ENCODE measurements at places on chromosomes 3 and 15.

DNA sequence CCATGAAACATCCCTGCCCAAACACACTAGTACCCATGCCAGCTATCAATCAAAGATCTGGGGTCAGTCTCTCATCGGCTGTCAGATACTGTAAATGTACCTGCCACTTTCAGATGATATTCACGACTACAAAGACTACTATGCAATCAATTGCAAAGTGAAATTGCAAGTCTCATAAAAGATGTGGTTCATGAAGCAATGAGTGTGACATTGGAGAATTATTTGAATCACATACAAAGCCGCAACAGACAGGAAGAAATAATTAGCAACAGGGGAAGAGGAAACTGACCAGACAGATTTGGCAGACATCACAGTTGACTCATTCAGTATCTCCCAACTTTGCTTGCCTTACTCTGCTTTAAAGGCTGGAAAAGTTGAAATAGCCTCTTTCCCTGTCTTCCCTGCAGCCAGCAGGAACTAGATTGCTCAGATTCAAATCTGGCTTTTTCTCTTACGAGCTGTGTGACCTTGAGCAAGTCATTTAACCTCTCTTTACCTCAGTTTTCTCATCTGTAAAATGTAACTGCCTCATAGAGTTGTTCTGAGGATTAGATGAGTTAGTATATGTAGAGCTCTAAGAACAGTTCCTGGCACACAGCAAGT lies 95.7 kb upstream of the C3orf80 start:
- no peak for DNase-seq

DNA sequence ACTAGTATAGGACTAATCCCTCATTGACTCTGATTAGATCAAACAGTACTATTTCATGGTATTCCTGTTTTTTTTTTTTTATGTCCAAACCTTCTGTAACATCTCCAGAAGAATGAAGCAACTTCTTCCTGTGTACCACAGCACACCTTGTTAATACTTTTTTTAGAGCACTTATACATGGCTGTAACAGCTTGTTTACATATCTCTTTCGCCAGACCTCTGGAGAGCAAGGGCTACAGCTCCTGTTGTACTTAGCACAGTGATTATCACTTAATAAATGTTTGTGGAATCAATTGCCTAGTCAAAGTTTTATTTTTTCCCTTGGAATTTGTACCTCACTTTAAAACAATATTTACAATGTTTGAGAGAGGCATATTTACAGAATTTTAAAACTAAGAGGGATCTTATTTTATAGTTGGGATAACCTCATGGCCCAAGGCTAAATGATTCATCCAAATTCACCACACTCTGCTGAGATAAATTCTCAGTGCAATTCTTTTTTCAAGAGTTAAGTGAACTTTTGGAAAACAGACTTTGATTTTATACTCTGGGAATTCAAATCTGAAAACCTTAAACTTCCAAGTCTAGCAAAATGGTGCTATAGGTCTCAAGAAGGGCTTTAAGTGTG lies 9.2 kb upstream of the GATM start:
- DNase-seq = no peak

- DNase-seq = no peak
These were observed 23.2 kb downstream of the NRG4 start for GRCh38 chr15:75989045-75989444.

- DNase-seq = no peak
These were observed 8.0 kb downstream of the MUC13 start for GRCh38 chr3:124926426-124927101.

GRCh38 chr3:190577225-190577624 lies 63.3 kb downstream of the IL1RAP start:
- DNase-seq = no peak

DNA sequence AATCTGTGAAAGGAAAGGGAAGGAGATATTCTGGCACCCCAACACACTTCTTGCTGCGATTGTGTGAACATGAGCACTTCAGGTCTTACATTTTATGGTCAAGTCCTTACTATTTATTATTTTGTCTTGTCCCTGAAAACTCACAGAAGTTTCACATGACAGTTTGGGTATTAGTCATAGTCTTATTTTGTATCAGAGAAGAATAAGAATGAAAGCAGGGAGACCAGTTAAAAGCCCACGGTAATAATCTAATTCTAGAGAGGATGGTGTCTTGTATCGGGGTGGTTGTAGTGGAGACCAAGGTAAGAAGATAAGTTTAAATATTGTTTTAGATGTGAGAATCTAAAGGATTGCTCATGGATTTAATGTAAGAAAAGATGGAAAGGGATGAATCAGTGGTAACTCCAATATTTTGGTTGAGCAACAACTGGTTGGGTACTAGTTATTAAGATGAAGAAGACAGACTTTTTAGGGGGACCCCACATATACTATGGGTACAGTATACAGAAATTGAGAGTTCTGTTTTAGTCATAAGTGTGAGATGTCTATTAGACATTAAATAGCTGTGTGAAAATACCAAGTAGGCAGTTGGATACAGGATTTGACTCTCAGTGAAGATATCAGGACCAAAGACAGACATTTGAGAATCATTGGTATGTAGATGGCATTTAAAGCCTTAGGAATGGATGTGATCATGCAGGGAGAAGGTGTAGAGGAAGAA lies 227.6 kb downstream of the MFSD1 start:
- DNase-seq = no peak

DNA sequence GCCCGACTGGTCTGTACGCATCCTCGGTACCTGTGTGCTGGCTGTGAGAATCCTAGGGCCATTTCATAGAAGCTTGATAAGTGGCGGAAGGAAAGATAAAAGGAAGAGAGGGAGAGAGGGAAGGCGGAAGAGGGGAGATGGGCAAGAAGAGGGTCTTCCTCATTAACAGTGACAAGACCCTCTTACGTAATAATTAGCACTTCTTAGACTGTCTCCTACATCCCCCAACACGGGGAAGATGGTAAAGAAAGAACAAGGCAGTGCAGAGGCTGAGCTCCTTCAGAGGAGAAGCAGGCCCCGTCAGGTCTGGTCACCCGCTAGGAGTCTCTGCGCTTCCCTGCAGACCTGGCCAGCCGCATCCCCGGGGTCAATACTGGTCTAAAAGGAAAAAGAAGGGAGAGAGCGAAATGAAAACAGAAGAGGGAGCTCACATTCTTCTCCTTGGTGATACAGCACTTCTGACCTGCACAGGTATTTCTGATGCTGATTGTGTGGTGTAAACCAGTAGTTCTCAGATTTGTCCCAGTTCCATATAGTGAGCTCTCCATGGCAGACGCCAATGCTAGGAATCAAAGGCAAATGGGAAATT lies 19.0 kb upstream of the FAM240A start:
- DNase-seq = no peak

GRCh38 chr15:99453637-99454030 lies 112.2 kb upstream of the MEF2A start:
- no peak for DNase-seq

DNA sequence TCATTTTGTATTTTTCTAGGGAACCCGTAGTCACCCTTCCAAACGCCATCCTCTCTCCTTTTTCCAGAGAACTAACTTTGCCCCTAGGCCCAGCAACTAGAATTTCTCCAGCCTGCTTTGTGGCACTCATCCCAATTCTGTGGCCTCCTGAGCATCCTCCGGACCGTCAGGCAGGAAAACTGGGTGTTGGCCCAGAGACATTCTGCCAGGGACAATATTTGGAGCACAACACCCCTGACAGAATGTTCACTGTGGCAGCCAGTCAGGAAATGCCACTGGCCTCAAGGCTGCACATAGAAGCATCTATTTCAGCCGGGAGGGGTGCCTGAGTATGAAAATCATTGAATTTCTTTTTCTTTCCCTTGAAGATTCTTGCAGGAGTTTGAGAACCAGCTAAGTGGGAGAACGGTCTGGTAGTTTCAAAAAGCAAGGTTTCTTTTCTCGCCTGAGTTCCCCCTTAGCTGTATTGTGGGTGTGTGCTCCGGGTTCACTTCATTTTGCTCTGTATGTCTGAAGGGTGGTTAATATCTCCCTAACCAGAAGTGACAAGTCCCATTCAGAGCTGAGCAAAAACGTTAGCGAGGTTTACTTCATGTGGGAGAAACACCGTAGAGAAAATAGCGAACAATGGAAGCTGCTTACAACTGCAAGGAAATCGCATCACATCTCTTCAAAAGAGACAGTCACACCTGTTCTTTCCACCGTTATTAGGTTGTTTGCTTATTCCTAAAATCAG lies 108.1 kb upstream of the TPM1 start:
- no peak for DNase-seq

DNA sequence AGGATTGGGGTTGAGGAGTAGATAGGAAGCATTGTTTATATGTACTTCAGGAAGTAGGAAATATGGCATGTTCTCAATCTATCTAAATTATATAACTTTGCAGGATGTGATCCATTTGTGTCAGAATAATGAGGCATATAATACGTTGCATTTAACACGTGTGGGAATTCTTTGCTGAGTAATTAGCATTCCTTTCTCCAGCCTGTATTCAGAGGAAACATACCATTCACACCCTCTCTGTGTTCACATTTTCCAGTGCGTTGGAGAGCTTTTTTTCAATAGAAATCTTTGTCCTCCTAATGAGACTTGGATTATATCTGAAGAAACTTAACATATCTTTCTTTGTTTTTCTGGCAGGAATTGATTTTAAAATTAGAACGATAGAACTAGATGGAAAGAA lies 33.0 kb upstream of the APH1B start:
- no peak for DNase-seq

GRCh38 chr3:47813551-47814177 lies 10.7 kb downstream of the DHX30 start:
- DNase-seq = no peak

- no peak for DNase-seq
These were observed 82.1 kb downstream of the ATP2B2 start for GRCh38 chr3:10423171-10423882.

DNA sequence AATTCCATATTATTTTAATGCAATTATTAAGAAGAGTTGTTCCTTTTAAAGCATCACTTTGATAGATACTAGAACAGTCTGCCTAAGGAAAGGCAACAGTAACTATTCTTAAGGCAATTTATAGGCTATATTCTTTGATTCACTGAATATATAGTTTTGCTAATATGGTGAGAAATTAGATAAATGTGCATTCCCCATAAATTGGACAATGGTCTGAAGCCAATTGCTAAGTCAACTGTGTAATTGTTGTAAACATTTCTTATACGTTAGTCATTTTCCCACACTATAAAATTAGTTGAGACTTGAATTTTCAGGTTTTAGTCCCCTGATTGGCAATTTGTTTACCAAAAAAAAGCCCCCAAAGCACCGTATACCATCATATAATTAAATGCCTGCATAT lies 263.0 kb upstream of the NECTIN3 start:
- DNase-seq = no peak
